NCI-H69 (cell line): ENCODE measurements at places on chromosomes 4 and X.

- no peak for DNase-seq
Observed at GRCh38 chr4:8532245-8532781, 47.9 kb upstream of the GPR78 start.

DNA sequence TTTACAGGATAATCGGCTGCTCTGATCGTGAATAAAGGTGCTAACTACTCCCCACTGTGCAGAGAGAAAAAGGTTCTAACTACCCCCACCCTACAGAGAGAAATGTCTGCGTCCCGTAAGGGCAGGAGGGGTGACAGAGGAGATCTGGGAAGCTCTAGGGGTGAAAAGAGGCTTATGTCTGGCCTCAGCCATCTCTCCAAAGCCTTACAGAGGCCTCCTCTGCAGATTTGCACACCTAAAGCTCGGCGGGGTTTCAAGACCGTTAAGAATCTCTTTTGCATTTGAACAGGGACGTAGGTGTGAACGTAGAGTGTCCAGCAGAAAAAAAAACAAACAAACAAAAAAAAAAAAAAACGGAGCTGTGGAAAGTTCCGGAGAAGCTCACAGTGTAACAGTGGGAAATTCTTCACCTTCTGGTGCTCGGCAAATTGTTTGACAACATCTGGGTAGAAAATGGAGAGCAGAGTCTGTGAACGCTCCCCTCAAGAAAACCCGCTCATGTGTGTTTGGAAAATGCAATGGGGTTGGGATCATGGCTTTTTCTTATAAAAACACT lies 161.0 kb downstream of the SHOX start:
- DNase-seq, result no peak

DNA sequence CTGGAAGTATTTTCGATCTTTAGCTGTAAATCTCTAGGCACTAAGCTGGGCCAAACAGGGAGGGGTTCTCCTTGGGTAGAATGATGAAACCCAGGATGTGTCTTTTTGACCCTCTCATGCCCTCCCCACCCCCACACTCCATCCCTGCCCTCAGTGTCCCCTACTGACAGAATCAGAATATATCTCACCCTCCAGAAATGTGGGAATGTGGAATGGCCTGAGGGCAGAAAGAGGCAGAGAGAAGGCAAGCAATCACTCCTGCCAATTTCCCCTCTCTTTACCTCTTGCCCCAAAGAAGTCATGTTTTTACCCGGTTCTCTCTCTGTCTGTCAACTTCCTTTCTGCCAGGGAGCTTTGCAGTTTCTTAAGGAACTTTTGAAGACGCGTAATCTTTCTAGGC lies 34.4 kb downstream of the RAP2C start:
- no peak for DNase-seq

DNA sequence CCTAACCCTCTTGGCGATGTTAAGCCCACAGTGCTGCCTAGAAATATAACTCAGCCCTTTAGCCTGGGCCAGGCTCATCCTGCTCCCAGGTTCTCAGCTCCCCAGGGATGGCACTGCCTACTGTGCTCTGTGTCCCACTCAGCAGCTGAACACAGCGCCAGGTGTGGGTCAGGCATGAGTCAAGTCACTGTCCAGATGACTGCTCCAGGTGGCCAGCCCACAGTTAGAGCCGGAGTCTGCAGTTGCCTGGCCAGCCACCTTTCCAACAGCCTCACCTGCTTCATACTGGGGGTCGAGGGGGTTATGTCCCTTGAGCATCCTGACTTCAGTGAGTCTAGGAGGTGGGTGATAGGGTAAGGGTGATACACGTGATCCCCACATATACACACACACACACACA lies 48.4 kb downstream of the TBC1D14 start:
- peak; percentile 21 for DNase-seq

DNA sequence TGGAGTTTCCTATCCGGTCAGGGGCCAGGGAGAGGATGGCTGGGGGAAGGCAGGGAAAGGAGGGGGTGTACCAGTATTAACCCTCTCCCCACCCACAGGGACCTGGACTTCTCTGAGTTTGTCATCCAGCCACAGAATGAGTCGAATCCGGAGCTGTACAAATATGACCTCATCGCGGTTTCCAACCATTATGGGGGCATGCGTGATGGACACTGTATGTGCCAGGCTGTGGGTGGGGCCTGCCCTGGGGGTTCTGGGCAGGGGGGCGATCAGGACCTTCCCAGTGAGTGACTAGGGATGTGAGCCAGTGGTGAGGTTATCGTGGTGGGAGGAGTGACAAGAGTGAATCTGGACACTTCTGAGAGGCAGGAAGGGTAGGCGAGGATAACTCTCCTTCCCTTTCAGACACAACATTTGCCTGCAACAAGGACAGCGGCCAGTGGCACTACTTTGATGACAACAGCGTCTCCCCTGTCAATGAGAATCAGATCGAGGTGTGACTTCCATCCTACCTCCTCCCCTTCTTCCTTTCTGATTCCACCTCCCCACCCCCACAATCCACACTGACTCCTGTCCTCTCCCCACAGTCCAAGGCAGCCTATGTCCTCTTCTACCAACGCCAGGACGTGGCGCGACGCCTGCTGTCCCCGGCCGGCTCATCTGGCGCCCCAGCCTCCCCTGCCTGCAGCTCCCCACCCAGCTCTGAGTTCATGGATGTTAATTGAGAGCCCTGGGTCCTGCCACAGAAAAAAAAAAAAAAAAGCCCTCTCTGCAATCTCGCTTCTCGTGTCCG lies 14.6 kb downstream of the USP11 start:
- DNase-seq, result no peak

- peak; percentile 64 for DNase-seq
Observed at GRCh38 chr4:6019316-6020263, 1.4 kb upstream of the C4orf50 start.

DNA sequence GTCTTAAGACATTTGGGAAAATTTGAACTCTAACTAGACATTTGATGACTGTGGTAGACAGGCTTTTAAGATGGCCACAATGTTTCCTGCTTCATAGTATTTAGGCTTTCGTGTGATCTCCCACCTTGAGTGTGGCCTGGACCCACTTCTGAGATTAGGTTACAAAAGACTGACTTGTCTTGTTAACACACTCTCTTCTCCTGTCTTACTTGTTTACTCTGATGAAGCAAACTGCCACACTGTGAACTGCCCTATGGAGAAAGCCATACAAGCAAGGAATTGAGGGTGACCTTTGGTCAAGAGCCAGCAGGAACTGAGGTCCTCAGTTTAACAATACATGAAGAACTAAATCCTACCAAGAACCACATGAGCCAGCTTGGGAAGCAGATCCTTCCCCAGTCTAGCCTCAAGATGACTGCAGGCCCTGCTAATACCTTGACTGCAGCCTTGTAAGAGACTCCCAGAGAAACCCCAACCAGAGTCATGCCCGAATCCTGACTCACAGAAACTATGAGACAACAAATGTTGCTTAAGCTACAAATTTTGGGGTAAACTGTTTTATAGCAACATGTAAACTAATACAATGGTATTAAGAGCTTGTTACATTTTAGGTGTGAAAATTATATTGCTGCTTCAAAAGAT lies 20.3 kb downstream of the UBA6 start:
- DNase-seq, result no peak

DNA sequence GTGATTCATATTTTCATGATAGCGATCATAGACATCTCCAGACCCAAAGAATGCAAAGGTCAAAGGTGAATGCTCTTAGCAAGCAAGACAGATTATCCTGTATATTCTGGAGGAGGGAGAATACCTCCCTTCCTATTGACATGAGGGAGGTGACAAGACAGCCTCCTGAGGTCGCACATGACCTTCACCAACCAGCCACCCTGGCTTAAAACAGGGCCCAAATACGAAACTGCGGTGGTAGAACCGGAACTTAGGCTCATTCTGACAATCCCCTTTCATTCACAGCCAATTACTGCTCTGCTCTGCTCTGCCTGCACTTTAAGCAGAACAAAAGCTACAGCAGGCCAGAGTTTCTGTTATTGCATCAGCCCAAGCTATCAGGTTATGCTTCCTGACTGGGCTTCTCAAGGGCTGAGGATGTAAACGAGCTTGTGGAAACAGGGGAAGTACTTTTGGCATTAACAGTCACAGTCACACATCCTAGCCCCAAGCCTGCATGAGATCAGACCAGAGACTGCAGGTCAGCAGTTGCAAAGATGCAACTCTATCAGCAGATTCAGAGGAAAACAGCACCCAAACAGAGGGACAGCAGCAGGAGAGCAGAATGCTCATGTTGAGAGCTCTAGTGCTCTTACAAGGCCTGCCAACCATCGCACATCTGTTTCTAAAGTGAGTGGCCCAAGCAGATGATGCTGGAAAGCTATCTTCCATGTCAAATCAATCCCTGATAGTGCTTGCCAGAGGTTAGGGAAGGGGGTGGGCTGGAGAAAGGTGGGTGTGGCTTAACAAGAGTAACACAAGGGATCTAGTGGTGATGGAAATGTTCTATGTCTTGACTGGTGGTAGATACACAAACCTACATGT lies 51.3 kb upstream of the MAP3K15 start:
- no peak for DNase-seq

GRCh38 chrX:4239650-4240540 lies 526.4 kb upstream of the PRKX start:
- DNase-seq, result no peak

DNA sequence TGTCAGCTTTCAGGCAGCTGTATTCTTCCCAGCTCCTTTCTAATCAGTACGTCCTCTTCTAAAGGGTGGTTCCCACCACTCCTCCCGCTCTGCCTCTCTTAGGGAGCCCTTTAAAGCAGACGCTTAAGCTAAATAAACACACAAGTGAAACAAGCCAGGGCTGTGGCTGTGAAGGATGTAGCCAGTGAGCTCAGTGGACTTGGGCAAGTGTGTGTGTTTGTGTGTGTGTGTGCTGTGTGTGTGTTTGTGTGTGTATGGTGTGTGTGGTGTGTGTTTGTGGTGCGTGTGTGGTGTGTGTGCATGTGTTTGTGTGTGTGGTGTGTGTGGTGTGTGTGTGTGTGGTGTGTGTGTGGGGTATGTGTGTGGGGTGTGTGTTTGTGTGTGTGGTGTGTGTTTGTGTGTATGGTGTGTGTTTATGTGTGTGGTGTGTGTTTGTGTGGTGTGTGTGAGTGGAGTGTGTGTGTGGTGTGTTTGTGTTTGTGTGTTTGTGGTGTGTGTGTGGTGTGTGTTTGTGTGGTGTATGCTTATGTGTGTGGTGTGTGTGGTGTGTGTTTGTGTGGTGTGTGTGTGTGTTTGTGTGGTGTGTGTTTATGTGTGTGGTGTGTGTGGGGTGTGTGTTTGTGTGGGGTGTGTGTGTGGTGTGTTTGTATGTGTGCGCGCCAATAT lies 283.3 kb downstream of the PTTG2 start:
- no peak for DNase-seq

DNA sequence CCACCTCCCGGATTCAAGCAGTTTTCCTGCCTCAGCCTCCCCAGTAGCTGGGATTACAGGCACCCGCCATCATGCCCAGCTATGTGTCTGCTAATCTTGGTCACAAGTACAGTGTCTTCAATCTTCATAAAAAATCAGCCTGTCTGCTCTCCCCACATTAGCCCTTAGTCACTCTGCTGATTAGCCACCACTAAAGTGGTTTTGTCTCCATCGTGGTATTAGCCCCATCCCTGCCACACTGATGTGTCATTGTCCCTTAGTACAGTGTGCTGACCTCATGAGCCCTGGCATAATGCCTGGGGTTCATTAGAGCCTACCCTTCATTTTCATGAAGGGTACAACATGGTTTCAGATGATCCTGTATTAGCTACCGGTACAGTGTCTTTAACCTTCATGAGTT lies 49.9 kb downstream of the ZNF157 start:
- DNase-seq, result no peak

DNA sequence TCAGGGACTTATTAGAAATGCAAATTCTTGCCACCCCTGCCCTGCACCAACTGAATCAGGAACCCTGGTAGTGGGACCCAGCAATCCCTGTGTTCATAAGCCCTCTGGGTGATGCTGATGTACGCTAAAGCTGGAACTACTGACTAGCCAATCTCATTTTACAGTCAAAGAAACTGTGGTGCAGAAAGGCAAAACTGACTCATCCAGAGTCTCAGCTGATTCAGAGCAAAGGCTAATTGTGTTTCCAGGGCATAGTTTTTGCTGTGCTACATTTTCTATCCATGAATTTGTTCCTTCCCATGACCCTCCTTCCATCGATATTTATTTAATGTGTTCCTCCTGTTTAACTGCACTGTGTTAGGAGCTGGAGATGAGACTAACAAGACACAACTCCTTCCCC lies 207.5 kb downstream of the REPS2 start:
- no peak for DNase-seq

GRCh38 chr4:152687974-152688599 lies 8.3 kb upstream of the TMEM154 start:
- peak; percentile 17 for DNase-seq

GRCh38 chr4:100062921-100063320 lies 112.8 kb upstream of the H2AZ1 start:
- DNase-seq, result no peak

GRCh38 chr4:85672116-85672515 lies 197.2 kb downstream of the ARHGAP24 start:
- no peak for DNase-seq

- no peak for DNase-seq
Observed at GRCh38 chrX:119017077-119017476, 42.7 kb downstream of the LONRF3 start.

DNA sequence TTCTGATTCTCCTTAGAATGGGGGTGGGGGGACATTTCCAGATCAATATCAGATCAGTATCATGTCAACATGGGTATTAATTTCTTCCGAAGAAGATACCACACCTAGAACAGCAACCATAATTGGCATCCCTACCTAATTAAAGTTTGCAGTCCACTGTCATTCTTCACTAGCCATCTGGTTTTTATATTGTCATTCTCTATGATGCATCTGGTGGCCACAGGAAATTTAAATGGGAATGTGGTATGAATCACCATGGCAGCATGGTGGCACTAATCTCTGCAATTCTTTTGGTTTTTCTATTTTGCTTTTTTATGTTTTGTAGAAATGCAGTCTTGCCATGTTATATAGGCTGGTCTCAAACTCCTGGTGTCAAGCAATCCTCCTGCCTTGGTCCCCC lies 16.6 kb upstream of the UBE2D3 start:
- DNase-seq, result no peak

GRCh38 chr4:102647117-102647516 lies 113.7 kb downstream of the MANBA start:
- DNase-seq, result no peak

- no peak for DNase-seq
Observed at GRCh38 chr4:17103231-17103630, 204.8 kb upstream of the LDB2 start.

DNA sequence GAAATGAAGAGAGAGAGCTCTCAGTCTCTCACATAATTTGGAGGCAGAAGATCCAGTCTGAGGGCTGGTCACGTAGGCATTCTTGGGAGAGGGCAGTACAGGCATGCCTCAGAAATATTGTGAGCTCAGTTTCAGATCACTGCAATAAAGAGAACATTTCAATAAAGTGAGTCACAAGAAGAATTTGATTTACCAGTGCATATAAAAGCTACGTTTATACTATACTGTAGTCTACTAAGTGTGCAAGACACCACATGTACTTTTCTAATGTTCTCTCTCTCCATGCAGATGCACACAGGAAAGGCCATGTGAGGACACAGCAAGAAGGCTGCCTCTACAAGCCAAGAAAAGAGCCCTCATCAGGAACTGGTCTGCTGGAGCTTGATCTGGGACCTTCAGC lies 583.5 kb upstream of the FAT1 start:
- DNase-seq, result no peak

- DNase-seq, result peak; percentile 64
Observed at GRCh38 chr4:183249854-183250253, 70.2 kb downstream of the CLDN22 start.

- DNase-seq, result no peak
Observed at GRCh38 chr4:133102043-133102442, 47.1 kb upstream of the PCDH10 start.
